ENCODE measurements at places on chromosomes 5 and 9. TPM values are rescaled to one million over a fixed set of nuclear protein-coding genes. Genes with fewer than 3 reads are reported as not detected.

The RASEF gene
- 0.24 TPM for total RNA-seq

The LCN15 gene
- not detected for total RNA-seq

The SLC34A1 gene
- not detected for total RNA-seq

The PCDHGA9 gene
- total RNA-seq = 7.1 TPM

The HIGD2A gene
- total RNA-seq = 26.0 TPM

The LCN9 gene
- not detected for total RNA-seq

The ADCY2 gene
- total RNA-seq = 0.65 TPM

The KIF24 gene
- 0.97 TPM for total RNA-seq

The DDX4 gene
- total RNA-seq = not detected

The AGXT2 gene
- total RNA-seq = not detected

The ROPN1L gene
- 0.32 TPM for total RNA-seq

The HTR1A gene
- total RNA-seq = not detected

The ZCCHC7 gene
- 24.7 TPM for total RNA-seq

The GAS1 gene
- total RNA-seq = 980 TPM

The ZNF483 gene
- 4.4 TPM for total RNA-seq

The UNC13B gene
- total RNA-seq = 29.1 TPM

The PCDHB15 gene
- total RNA-seq = 0.24 TPM

The OMD gene
- 8.0 TPM for total RNA-seq
